ENCODE measurements at places on chromosomes 6 and 20. TPM values are rescaled to one million over a fixed set of nuclear protein-coding genes. Genes with fewer than 3 reads are reported as not detected.

- peak; percentile 87 for DNase-seq
Observed at GRCh38 chr6:20652299-20653084, 118.2 kb downstream of the CDKAL1 start.

- peak; percentile 48 for DNase-seq
Observed at GRCh38 chr20:45392733-45393132, 14.6 kb upstream of the TP53TG5 start.

DNA sequence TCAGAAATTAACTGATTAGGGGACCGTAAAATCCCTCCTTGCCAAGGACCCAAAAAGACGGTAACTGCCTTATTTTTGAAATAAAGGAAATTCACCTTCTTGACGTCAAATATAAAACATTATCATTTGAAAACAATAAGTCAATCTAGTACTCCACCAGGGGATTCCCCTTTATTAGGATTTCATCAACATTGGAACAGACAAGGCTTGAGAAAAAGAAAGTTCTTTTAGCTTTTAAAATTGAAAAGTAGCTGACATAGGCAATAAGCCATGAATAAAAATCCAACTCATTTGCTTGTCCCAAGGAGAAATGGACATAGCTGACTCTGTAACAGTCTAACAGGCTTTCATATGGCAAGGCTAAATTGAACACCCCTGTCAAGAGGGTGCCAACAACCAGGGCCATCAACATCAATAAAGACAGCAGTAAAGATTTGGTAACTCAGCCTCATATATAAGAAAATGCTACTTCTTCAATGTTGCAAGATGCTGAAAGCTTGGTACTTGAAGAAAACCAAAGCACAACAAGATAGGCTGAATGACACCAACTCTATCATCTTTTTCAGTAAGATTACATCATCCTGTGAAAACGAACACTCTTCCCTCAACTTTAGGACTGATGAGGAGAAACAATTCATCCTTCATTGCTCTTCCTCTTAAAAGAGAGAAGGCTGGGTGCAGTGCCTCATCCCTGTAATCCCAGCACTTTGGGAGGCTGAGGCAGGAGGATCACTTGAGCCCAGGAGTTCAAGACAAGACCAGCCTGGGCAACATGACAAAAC lies 121.0 kb upstream of the PRDM1 start:
- no peak for DNase-seq

- DNase-seq, result peak; percentile 41
Observed at GRCh38 chr6:47278545-47278944, 31.2 kb downstream of the TNFRSF21 start.

DNA sequence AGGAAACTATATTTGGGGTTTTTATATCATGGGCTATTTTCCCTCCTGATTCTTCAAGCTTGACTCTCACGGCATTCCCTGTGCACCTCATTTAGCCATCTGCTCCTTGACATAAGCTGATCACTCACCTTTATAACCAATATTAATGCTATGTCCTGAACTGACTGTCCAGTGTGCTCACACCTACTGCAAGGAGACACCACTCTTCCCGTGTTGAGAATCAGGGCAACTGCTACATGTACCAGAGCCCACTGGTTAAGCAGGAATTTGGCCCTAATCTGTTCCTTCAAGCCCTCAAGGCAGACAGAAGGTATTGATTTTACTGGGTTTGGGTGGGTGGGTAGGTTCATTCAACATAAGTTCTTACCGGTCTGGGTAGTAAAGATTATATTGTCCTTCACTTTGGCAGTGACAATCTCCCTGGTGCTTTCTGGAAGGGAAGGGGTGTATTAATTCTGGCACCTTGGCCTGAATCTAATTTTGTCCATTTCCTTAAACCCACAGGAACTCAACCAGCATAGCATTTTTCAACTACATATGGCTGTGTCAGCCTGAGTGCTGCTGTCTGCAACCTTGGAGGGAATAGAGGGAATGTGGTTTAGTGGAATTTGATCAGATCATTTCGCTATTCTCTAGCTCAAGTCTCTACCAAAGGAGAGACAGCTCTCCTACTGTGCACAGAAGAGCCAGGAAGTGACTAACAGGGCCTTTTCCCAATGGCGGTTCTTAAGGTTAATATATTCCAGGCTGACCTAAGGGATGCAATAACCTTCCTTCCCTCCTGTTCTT lies 293.2 kb downstream of the BTBD9 start:
- no peak for DNase-seq

- DNase-seq, result peak; percentile 95
Observed at GRCh38 chr6:28648035-28648877, 122.6 kb downstream of the GPX5 start.

GRCh38 chr6:152338335-152339125 lies 298.6 kb downstream of the SYNE1 start:
- peak; percentile 56 for DNase-seq

- peak; percentile 55 for DNase-seq
Observed at GRCh38 chr20:5714261-5715041, 35.8 kb upstream of the SHLD1 start.

DNA sequence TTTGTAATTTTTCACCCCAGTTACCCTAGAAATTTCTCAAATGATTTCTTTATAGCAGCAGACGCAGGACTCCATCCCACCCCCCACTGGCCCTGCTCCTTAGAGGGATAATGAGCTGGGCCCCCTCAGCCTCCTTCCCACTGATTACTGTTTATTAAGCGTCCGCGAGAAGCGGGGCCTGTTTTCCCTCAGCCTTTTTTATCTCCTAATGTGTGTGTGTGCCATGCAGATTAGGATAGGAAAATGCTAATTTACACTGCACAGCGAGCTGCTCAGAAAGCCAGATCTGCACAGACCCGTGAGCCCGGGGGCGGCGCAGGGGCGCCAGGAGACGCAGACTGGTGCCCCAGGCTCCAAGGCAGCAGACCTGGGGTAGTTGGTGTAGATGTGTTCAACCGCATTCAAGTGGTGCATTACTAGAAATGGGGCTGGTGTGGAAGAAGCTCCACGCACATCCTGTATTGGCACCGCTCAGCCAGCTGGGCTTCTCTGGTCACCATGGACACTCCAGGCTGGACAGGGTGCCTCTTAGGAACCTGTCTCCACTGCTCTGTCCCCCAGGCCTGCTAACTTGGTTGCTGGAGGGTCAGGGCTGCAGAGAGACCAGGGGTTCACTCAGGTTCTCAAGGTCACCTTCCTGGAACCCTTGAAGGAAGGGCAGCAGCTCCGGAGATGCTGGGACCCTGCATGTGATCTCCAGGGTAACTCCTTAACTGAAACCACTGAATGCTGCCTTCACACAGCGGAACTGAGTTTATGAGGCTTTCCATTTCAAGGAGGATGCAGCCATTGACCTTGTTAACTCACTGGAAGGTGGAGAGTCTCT lies 256.3 kb downstream of the ERMARD start:
- no peak for DNase-seq

DNA sequence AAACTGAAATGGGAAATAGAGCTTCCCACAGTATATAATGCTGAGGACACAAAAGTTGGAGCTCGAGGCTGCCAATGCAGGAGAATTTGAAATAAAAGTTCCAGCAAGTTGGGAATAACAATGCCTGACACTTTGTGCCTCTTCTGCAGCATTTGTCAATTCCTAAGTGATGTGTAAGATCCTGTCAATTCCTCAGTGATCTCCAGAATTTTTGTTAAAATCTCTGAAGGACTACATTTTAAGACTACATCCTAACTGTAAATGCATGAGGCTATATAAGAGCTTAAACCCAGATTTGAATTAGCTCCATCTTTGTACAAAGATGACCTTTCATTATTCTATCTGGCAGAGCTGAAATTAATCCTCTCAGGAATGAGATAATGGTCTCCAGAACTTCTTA lies 208.2 kb downstream of the COL12A1 start:
- no peak for DNase-seq

DNA sequence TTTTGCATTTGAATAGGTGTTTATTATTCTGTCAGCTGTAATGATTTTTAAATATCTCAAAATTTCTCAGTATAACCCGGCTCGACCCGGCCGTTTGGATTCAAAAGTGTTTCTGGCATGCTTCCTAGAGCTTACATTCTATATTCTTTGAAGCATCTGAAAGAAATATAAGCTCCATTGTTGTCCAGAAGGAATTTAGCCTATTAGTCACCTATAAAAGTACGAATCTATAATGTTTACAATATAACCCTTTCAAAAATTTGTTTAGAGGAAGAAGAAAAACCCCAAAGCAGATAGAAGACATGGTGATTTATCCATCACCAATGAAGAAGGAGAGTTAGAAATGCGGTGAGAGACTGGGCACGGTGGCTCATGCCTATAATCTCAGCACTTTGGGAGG lies 22.3 kb upstream of the HECA start:
- DNase-seq, result no peak

DNA sequence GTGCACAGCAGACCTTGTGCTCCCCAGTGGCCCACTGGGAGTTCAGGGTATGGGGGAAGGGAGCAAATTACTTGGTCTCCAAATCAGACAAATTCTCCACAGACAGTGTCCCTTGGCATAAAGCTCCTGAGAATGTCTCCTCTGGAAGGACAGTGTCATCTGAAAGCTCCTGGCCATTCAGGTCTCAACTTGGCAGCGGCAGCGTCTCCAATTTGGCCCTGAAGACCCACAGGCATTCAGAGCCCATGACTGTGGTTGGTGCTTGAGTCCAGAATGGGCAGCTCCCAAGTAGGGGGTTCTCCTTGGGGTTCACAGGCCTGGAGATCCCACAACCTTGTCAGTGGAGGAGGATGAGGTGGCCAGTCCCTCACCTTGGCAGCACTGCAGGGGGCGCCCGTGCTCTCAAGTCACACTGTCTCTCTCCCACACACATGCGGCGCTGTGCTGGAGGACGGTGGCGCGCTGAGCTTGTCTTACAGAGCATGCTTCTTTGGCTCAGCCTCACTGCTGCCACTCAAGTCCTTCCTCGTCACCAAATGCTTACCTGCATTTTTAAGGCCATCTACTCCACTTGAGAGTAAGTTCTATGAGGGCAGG lies 20.7 kb downstream of the DYNLRB1 start:
- peak; percentile 31 for DNase-seq

DNA sequence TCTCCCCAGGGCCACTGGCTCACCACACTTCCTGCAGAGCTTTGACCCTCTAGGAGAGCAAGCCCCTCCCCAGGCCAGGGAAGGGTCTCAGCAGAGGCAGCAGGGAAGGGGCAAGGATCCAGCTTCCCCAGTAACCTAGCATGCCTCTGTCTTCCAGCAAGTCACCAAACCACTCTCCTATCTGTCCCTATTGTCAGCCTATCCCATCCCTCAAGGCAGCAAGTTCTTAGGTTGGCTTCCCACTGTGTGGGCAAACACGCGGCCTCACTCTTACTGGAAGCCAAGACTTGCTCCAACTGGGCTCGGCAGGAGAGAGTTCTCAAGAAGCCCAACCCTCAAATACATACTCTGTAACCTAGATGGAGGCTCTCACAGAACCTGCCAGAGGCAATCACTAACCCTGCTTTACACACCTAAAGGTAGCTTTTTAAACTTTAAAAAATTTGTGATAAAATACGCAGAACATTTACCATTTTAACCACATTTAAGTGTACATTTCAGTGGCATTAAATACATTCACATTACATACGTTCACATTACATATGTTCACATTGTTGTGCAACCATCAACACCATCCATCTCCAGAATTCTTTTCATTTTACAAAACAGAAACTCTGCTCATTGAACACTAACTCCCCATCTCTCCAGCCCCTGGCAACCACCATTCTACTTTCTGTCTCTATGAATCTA lies 58.5 kb downstream of the MRPL14 start:
- DNase-seq, result no peak

DNA sequence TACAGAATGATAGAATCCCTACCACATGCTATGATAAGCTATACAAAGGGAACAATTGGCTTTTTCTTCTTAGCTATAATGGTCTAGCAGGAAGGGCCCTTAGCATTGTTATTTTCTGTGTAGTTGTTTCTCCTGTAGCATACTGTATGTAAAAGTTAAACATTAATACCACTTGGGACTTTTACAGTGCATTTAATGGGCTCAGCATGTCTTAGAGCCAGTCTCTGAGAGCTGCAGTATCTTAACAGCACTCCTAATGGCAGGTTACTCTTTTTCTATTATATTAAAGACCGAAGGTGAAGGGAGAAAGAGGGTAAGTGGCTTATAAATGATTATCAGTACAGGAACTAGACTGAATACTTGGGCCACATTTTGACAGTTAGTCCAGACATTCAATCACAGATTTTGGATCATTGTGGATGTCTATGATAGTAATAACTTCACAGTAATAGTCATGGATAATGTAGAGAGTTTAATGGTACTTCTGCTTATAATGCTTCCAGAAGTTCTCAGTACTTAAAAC lies 290.7 kb downstream of the PHF3 start:
- peak; percentile 34 for DNase-seq

DNA sequence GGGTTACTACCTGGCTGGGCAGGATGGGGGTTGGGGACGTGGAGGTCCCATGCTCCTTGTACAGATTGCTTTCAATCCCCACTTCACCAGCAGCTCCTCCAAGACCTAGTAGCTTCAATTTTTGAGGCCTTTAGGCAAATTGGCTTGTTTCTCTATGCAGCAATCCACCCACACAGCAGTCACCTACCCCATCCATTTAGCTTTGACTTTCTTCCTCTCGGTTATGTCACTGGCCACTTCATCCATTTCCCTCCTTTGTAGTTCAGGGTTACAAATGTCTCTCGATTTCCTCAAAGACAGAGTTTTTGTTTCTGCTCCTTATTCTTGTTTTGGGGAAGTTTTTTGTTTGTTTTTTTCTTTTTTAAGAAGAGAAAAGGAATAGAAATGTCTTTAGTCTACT lies 33.4 kb upstream of the RSPO4 start:
- DNase-seq, result no peak

DNA sequence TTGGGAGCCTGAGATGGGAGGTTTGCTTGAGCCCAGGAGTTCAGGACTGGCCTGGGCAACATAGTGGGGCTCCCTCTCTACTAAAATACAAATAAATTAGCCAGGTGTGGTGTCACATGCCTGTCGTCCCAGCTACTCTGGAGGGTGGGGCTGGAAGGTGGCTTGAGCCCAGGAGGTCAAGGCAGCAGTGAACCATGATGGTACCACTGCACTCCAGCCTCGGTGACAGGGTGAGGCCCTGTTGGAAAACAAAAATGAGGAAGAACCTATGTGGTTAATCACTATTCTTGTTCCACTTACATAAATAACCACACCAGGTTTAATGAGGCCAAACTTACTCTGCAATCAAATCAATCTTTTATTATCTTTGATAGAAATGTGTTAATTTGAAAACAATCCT lies 5.4 kb downstream of the PPDPF start:
- peak; percentile 55 for DNase-seq

GRCh38 chr20:3405139-3405538 lies 2.3 kb downstream of the DNAAF9 start:
- no peak for DNase-seq

PRICKLE4 gene
- 16.9 TPM for total RNA-seq

PRL gene
- not detected for total RNA-seq

NHLRC1 gene
- total RNA-seq, result 1.6 TPM

GPR6 gene
- not detected for total RNA-seq

C6orf118 gene
- total RNA-seq, result not detected

RNF217 gene
- not detected for total RNA-seq

WFDC2 gene
- 17.7 TPM for total RNA-seq

PTP4A1 gene
- 23.9 TPM for total RNA-seq

CTCFL gene
- not detected for total RNA-seq

PPIL4 gene
- total RNA-seq, result 7.6 TPM

THBS2 gene
- total RNA-seq, result not detected

ADIG gene
- total RNA-seq, result not detected

Measured in HT-29 (cell line).